Amygdala (tissue), 56 donors: ENCODE measurements at places on chromosomes 12 and 14.

DNA sequence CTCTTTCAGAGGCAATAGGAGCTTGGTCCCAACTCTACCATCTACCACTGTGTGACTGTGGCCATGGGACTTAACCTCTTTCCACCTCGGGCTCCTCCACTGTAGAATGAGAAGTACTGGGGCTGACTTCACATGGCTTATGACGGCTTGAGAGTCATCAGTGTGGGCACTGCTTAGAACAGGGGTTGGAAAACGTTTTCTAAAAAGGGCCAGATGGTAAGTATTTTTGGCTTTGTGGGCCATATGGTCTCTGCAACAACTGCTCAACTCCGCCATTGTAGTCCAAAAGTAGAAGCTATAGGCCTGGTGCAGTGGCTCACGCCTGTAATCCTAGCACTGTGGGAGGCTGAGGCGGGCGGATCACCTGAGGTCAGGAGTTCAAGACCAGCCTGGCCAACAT is 69.2 kb upstream of the LTA4H start:
- DNase-seq, result no peak

GRCh38 chr14:77416836-77417235 is 6.5 kb downstream of the NOXRED1 start:
- DNase-seq, result no peak

- no peak for DNase-seq
Measured at GRCh38 chr14:101122237-101123141, 219.0 kb upstream of the RTL1 start.

DNA sequence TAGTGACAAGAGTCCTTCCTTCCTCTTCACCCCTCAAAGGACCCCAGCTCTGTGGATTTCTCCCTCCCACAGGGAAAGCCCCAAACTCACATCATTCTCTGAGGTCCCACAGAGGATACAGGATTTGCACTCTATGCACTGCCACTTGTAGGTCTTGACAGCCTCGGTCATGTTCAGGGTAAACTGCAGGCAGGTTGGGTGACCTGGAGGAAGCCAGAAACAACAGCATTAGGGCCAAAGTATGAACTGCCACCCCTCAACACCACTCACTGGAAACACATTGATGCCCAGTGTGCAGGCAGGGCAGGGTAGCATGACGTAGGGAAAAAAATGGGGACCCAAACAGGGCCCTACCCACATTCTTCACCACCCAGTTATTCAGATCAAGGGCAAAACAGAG is 264.4 kb downstream of the DPF3 start:
- no peak for DNase-seq

DNA sequence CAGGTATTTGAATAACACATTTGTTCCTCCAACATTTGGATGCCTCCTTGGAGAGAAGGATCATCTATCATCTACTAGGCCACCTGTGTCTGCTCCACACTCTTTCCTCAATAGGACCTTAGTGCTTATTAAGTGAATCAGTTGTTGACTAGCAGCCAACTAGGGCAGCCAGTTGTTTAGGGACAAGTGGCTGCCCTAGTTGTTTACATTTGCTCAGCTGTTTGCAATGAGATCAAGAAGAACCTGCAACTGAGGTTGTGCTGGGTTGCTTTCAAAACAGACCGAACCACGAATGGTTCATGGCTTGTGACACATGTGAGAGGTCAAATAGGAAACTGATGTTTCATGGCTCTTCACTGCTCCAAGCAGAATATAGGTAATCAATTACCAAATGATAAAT is 53.8 kb downstream of the TMCC3 start:
- DNase-seq, result no peak

DNA sequence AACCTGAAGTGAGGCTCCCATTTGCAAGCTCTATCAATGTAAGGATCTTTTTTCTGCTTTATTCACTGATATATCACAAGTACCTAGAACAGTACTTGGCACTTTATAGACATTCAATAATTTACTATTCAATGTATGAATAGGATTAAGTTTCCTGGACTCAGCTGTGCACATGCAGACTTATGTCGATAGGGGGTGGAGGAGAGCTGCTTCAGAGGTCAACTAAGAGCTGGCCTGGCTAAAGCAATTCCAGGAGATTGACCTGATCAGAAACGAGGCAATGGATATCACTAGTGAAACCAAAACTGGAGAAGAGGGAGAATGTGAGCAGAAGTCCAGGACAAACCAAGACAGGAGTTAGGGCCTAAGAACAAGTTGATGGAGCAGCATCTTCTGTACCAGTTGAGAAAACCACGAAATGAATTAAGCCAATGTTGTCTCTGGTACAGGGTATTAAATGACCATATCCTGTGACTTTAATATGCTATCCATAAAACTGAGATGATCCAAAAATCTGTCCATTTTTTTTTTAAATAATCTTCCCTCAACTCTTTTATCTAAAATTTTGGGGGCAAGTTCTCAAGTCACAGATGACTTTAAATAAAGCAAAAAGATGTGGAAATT is 169.2 kb downstream of the PIK3C2G start:
- DNase-seq, result no peak
